Prostate gland (tissue), 2 donors: ENCODE measurements at places on chromosomes 2 and 18. TPM values are rescaled to one million over a fixed set of nuclear protein-coding genes. Genes with fewer than 3 reads are reported as not detected.

The SALL3 gene
- total RNA-seq, result 40.8 TPM

The GKN1 gene
- not detected for total RNA-seq

The GALNT1 gene
- 40.2 TPM for total RNA-seq

The ZNF385B gene
- total RNA-seq, result 4.9 TPM

The CNNM4 gene
- total RNA-seq, result 9.2 TPM

The CD207 gene
- 0.28 TPM for total RNA-seq

The LRP2 gene
- total RNA-seq, result 9.5 TPM

The IRS1 gene
- total RNA-seq, result 37.6 TPM

The IL1B gene
- not detected for total RNA-seq

DNA sequence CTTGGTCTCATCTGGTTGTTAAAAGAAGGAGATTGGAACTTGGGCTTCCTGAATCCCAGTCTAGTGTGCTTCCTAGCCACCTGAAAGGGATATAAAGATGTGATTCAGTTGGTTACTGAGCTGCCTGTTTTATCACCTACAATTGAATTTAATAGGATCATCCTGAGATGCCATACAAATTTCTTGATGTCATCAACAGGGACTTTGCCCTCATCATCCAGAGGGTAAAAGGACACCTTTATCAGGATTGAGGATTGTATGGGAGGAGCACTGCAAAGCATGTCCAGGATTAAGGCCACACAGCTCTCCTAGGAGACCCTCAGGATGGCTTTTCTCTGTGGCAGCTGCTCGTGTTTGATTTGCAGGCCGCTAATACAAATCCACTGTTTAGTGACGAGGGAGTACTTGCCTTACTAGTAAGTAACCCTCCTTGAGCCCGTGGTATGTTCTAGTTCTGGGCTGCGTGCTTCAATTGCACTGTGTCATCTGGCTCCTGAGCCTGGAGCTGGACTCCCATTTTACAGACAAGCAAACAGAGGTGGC lies 28.6 kb downstream of the SH3RF3 start:
- no peak for DNase-seq

DNA sequence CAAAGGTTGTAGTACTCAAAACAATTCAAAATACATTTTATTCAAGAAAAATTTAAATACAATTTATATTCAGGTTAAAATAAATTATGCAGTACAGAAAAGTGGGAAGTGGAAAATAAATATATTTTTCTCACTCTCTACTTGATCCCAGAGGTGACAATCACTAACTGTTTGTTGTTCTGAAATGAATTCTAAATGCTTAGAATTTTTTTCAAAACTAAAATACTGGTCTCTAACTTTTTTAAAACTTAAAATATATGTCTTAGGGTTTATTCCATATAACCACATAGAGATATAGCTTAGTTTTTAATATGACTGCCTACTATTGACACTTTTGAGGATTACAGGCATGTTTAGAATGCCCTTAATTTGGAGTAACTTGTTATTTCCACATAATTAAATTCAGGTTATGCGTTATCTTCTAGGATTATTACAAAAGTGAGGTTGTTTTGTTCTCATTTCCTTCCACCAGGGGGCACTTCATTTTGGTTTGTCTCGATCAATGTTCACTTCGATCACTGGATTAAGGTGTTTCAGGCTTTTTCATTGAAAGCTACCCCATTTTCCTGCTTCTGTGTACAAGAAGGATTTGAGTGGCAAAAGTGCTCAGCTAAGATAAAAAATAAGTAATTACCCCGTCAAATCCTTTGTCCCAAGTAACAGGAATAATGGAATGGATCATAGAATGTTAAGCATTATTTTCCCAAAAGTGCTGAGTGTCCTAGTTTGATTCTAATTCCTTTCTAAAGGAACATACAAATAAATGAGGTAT lies 27.1 kb upstream of the TFPI start:
- DNase-seq, result no peak

GRCh38 chr2:43943809-43944452 lies 51.9 kb downstream of the LRPPRC start:
- DNase-seq, result no peak

DNA sequence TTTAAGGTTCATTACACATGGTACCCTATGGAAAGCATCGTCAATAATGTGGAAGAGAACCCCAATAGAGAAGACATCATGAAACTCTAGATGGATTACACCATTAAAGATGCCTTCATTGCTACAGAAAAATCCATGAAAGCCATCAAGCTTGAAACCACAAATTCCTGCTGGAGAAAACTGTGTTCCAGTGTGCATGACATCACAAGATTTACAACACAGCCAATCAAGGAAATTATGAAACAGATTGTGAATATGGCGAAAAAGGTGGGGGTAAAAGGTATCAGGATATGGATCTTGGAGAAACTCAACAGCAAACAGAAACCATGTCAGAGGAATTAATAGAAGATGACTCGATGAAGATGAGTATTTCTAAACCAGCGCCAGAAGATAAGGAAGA lies 200.0 kb downstream of the SLC4A10 start:
- DNase-seq, result no peak

DNA sequence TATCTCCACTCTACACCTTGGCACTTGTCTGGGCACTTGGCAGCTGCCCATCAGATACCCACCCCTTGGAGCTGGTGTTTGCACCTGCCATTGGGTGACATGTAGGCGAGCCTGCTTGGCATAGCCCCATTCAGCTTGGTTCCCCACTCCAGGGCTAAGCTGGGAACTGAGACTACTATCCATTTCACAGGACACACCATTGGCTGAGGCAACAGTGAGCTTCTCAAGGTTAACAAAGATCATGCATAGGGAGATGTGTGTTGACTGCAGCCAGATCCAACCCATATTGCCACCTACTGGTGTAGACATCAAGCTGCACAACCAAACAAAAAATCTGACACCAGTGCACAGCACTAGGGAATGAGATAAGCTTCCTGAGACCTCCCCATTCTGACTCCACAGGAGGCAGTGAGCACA lies 1389.8 kb upstream of the TMEFF2 start:
- no peak for DNase-seq

DNA sequence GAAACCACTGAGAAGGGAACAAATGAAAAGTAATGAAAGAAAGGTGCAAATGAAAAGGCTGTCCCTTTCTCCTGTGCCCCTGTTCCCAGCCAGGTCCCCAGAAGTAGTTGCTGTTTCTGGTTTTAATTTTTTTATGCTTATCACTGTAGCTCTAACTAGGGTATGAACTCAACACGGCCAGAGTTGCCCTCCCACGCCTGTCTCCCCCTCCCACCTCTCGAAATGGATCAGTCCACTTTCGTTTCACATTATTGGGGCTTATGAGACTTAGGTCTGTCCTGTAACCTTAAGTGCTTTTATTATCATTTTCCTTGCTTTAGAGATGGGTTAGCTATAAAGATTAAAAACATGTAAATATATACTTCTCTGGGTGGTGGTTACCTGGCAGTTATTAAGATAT lies 8.6 kb downstream of the RBFA start:
- no peak for DNase-seq

- DNase-seq, result no peak
Measured at GRCh38 chr2:222424729-222425671, 657 bp downstream of the SGPP2 start.

- no peak for DNase-seq
Measured at GRCh38 chr2:29749843-29750242, 171.5 kb downstream of the ALK start.

- DNase-seq, result no peak
Measured at GRCh38 chr2:232761301-232761907, 15.0 kb downstream of the KCNJ13 start.

- no peak for DNase-seq
Measured at GRCh38 chr2:76009484-76009883, 298.8 kb upstream of the GCFC2 start.

- DNase-seq, result no peak
Measured at GRCh38 chr2:217076657-217077232, 216.9 kb upstream of the TNP1 start.

DNA sequence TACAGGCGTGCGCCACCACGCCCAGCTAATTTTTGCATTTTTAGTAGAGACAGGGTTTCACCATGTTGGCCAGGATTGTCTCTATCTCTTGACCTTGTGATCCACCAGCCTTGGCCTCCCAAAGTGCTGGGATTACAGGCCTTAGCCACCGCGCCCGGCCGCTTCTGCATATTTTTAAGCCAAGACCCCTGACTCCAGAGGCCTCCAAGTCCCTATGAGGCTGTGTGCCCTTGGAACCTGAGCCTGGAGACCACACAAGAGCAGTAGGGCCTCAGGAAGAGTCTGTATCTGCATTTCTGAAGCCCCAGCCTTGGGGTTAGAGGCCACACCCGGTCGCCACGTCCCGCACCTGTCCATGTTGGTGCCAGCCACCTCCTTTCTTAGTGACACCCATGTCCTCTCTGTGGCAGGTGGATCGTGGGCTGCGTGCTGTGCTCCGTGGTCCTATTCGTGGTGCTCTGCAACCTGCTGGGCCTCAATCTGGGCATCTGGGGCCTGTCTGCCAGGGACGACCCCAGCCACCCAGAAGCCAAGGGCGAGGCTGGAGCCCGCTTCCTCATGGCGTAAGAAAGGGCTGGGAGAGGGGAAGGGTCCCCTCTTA lies 5.3 kb downstream of the PROM2 start:
- no peak for DNase-seq

- DNase-seq, result no peak
Measured at GRCh38 chr2:2706306-2706705, 375.2 kb upstream of the MYT1L start.

- no peak for DNase-seq
Measured at GRCh38 chr18:42929181-42929580, 186.3 kb downstream of the RIT2 start.

GRCh38 chr18:62458346-62458745 lies 64.5 kb upstream of the ZCCHC2 start:
- DNase-seq, result no peak

DNA sequence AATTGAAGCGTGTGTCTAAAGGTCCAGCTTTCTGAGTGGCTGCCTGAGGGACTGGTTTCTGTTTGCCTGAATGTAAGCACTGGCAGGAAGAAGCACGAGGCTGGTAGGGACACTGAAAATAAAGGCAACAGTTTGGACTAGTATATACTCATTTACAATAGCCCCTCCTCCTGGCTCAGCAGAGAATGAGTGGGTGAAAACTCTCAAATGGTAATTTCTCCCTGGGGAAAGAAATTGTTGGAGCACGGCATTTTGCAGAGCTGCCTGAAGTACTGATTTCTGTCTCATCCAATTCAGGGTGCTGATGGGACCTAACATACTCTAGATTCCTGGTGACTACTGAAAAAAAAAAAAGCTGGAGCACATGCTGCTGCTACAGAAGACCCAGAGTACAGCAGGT lies 17.3 kb upstream of the SPP2 start:
- no peak for DNase-seq

DNA sequence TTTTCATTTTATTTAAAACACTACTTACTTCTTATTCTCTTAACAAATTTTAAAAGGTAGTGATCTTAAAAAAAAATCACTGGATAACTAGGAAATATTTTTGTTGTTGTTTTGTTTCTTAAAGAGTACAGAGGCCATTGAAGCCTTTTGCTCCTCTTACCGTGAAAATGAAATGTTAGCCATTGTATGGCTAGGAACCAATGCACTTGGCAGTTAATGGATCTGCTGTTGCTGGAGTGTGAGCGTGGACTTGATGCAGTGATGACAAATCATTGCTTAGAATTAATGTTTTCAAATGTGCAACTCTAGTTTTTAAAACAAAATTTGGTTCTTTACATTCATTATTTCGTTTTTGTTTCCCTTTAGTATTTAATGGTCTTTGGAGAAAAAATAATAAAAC lies 162.3 kb downstream of the HAUS1 start:
- no peak for DNase-seq

GRCh38 chr2:8953525-8953924 lies 50.0 kb downstream of the MBOAT2 start:
- DNase-seq, result no peak

DNA sequence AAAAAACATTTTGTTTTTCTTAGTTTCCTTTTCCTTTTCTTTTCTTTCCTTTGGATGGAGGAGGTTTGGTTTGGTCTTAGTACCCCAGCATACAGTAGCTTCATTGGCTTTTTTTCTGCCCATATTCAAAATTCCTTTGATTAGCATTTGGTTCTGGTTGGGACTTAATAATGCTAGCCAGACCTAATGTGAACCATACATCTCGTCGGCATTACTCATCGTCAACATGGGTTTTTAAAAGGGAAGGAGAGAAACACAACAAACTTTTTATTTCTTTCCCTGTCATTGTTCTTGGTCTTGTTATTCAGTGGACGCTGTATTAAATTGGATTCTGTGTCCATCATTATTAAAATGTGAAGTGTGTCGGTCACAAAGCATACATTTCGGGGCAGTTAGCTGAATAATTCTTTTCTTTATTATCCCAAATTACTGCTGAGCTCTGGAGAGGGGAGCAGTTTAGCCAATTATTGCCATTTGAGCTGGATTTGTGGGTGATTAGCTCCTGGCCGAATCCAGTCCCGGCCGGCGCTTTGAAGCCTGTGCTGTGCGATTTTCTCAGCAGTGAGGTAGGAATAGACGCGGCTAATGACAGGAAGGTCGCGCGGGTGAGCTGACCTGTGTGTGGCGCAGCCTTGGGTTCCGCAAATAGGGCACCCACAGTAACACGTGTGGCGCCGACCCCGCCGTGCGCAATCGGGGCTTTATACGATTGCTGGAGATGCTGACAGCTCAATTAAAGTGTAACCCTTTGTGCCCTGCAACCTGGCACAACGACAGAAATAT lies 303.3 kb downstream of the GBX2 start:
- DNase-seq, result no peak

DNA sequence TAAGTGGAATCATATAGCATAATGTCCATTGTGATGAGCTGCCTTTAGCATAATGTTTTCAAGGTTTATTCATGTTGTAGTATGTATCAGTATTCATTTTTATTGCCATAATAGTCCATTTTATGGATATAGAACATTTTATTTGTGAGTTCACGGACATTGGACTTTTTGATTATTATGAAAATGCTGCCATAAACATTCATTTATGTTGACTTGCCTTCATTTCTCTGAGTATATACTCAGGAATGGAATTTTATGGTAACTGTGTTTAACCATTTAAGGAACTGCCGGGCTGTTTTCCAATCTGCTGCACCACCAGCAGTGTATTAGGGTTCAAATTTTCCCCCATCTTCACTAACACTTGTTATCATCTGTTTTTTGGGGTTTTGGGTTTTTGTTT lies 12.2 kb downstream of the CREB1 start:
- no peak for DNase-seq

GRCh38 chr2:73386894-73387636 lies 1.4 kb downstream of the ALMS1 start:
- no peak for DNase-seq

GRCh38 chr2:218217360-218218267 lies 625 bp downstream of the ARPC2 start:
- DNase-seq, result peak; percentile 39

DNA sequence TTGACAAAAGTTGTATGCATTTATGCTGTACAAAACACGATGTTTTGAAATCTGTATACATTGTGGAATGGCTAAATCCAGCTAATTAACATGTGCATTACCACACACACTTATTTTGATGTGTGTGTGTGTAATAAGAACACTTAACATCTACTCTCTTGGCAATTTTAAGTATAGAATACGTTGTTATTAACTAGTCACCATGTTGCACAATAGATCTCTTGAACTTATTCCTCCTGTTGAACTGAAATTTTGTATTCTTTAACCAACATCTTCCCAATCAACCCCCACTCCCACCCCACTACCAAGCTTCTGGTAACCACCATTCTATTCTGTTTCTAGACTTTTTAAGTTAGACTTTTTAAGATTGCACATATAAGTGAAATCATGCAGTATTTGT lies 16.3 kb upstream of the SP3 start:
- DNase-seq, result no peak
